Stimulated activated CD4-positive, alpha-beta T cell treated with anti-CD3 and anti-CD28 coated beads, Interleukin-1b, Interleukin-23, amount 100 ng/mL, for 48 hours (primary cell): ENCODE measurements at places on chromosomes 6 and 20.
A peak's percentile ranks its signal among the peaks of the same experiment; 100 is the strongest.

DNA sequence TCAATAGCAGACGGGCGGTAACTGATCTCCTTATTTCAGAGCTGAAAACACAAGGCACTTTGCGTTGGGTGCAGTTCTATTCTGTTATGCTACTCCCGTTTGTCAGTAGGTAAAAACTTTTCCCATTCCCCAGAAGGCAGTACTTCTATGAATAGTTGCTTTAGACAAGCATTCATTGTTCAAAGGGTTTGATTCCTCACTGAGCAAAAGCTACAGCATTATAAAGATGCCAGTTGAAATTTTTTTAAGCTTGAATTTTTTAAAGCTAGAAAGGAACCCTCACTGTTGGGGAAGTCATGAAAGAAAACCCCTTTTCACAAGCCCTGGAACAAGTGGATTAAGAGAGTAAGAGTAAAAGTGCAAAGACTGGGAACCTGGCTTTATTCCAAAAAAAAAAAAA, 42.3 kb downstream of the FUT9 start:
- DNase-seq = no peak

DNA sequence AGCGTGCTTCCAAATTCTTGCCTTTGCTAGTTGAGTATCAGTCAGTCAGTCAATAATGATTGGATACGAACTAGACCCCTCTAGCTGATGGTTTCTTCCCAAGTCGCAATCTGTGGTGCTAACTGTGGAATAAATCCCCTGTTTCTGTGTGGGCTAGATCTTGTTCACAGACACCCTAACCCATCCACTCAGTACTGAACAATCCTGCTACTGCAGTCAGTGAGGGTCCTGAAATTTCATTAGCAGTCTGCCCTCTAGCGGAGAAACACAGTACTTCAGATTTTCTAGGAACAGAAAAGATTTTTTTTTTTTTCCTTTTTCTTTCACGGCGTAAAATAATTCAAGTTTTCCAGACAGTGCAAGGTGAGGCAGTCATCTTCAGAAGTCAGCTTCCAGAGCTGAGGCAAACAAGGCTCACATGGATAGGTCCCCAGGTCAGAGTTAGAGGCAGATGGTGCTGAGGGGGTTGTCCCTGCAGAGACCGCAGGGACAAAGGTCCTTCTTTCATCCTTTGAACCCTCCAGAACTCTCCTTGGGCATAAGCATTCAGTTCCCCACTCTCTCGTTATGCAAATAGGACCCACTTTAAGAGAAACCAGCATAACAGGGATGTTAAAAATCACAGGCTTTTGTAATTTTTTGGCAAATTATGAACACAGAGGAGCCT, 119.6 kb downstream of the SCML4 start:
- no peak for DNase-seq

GRCh38 chr20:32580970-32581838, 3.9 kb downstream of the NOL4L start:
- no peak for DNase-seq

DNA sequence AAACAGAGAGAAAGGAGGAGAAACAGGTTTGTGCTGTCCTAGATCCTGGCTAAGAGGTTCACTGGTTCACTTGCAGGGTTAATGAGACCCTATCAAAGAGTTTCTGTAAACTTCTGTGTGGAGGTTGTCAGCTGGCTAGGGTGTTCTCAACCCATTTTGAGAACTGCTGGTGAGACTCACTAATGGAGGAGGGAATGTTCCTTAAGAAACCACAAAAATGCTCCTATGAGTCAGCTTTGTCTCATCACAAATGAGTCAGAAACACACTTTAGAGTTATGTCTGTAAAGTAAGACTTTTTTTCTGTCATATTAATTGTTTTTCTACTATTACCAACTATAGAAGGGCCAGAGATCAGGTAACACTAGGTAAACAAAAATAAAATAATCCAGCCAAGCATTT, 884.4 kb downstream of the PHF3 start:
- no peak for DNase-seq

DNA sequence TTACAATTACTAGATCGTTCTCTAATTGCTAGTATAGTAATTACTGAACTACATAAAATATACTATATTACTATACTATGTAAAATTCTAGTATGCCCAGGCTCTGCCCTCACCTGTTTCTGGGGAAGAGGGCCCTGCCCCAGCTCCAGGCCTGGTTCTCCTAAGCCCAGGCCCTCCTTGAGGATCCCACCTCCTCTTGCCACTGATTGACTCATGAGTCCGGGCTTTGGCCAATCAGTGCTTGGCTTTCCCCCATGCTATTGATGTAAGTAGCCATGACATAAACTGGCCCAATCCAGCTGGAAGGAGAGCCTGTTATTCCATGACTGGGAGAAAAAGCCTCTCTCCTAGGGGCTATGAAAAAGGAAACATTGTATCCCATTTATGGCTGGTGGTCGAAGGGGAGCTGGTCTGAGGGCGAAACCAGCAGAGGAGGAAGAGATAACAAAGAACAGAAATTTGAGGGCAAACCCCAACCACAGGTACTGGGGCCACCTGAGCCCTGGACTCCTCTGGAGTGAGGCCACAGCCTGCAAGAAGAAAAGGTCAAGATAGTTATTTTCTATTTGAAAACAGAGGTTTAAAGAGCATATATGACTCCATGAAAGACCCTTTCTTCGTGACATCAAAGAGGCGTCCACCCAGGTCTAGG, 129.3 kb upstream of the CD93 start:
- DNase-seq = no peak

- no peak for DNase-seq
These were observed 211.9 kb upstream of the RNF24 start for GRCh38 chr20:4227085-4227821.

GRCh38 chr20:59448196-59448595, 147.8 kb downstream of the EDN3 start:
- no peak for DNase-seq

DNA sequence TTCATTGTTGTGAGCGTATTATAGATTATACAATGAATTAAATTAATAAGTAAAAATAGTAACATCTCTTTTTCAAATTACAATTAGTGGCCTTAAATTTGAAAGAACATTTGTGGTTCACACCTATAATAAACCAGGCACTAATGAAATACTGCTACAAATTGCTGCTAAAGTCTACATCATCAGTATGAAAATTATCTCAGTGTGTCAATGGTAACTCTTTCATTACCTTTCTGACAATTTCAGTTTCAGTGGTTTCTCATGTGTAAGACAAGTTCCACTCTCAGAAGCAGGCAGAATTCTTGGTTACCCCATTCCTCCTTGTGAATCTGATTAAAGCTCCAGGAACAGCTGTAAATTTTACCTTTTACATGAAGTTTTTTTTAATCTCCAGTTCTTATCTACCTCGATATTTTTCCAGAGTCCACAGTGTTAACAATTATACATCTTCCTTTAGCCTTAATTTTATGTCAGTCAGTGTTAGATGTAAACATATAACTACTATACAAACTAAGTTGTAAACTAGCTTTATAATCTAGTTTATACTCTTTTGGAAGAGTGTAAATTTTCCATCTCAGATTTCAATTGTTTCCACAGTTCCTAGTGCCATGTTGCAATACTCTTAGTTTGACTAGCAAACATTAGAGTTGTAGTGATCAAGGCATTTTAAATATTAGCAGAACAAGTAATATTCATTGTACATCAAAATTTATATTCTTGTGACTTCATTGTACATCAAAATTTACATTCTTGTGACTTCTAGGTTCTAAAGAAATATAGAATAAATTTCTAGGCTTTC, 1038.4 kb downstream of the EPHA7 start:
- no peak for DNase-seq

DNA sequence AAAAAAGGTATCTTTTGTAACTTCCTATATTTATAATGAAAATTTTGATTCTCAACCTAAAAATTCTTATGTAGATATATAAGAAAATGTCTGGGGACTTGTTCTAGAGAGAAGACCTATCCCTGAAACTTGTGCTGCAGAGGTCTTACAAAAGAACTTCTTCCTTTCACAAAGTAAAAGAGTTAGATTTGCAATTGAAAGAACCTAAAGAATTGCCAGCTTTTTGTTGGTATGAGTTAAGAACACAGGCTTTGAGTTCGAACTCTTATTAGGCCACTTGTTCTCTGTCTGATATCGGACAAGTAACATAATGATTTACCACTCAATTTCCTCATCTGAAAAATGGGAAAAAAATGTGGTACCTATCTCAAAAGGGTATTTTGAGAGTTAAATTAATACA, 162.0 kb upstream of the LAMA2 start:
- no peak for DNase-seq

DNA sequence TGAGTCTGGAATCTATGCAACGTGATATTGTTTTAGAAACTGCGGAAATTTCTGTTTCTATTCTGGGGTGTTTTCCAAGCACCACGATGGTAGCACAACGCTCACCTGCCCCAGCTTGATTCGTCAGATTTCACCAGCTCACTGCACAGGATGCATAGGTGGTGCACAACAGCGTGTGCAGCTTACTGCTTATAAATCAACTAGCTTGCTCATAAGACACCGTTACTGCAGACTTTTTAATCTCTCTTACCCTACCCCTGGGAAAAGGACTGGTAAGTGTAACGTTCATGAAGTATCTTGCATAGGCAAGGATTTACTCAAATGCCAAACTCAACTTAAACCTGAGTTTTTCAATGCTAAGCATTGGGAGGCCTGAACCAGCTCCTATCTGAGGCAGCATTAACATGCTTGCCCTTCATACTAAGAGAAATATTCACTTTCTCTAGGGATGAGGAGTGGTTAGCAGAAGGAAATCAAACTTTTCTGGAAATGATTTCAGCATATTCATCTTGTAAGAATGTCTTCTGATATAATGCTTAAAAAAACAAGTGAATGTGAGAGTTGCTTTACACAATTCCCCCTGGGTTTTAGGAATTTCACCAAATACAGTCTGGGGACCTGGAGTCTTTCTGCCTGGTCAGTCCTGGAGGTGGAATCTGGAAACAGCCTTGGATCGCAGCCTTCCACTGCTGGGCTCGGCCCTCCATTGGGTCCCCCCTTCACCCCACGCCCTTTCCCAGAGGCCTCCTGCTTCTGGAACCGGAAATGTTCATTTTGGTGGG, 100.6 kb downstream of the DACT2 start:
- no peak for DNase-seq

GRCh38 chr6:145688493-145688905, 46.8 kb downstream of the EPM2A start:
- DNase-seq = no peak

- DNase-seq = no peak
These were observed 50.3 kb downstream of the NPEPL1 start for GRCh38 chr20:58742668-58743566.

GRCh38 chr6:129273161-129273560, 390.2 kb downstream of the LAMA2 start:
- no peak for DNase-seq

GRCh38 chr20:13221673-13222318, 722 bp downstream of the ISM1 start:
- DNase-seq = peak; percentile 68

DNA sequence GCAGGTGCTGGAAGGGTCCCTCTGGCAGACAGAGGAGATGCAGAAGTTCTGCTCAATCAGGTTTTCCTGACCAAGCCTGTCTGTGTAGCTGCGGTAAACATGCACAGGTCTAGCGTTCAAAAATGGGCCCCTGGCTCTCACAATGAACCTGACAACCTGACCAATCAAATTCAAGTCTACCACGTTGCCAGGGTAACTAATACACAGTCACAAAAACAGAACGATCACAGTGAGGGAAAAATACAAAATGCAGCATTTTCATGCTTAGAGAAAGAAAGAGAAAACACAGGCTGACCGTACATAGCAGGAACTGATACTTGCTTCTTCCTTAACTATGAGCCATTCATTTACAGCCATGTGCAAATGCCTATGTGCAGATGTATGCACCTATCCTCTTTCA, 353.1 kb upstream of the TSHZ2 start:
- DNase-seq = no peak

GRCh38 chr20:7240490-7240889, 473.0 kb downstream of the BMP2 start:
- DNase-seq = no peak

DNA sequence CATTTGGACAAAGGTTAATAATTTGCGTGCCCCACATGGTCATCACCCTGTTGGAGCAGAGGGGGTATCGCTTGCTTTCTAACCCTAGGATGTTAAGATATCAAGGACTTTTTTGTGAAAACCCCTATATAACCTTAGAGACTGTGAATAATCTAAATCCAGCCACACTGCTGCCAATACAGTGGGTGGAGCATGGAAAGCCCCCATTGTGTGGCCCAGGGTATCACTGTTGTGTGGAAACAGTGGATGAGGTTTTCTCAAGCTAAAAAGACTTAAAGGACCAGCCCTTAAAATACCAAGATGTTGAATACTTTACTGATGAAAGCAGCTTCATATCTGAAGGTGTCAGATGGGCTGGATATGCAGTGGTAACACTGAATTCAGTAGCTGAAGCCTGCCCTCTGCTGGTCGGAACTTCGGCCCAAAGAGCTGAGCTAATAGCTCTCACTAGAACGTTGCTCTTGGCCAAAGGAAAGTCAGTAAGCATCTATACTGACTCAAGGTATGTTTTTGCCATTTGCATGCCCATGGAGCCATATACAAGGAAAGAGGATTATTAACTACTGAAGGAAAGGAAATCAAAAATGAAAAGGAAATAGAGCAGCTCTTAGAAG, 695.2 kb downstream of the PHF3 start:
- peak; percentile 34 for DNase-seq

- DNase-seq = no peak
These were observed 53.3 kb upstream of the TMEM181 start for GRCh38 chr6:158506601-158507000.

GRCh38 chr20:44211177-44212039, 837 bp upstream of the OSER1 start:
- DNase-seq = peak; percentile 14

DNA sequence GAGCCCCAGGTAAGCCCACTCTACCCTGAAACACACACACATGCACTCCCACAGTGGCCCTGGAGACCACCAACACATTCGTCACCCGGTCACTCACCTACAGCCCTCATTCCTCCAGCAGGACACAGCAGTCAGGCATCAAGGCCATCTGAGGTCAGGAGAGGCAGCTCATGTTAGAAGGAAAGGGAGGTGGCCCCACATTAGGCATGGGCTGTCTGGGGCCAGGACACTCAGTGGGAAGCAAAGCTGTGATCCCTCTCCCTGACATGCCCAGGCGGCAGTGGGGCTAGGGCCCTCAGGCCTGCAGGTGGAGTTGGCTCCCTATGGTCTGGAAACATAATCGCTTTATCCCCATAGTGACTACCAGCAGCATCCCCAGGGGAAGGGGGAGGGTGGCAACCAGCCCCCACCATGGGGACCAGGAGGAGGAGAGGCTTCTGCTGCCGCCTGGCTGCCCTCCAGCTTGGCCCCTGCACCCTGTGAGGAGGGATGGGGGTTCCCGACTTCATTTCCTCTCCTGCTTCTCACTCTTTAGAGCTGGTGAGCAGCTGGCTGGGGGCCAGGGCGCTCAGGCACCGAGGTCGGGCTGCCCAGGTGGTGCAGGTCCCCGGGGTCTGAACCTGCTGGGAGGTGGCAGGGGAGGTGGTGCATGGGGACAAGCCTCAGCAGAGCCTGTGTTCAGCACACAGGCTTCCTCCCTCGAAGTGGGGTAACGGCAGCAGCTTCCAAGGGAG, 76.6 kb upstream of the CST7 start:
- no peak for DNase-seq

DNA sequence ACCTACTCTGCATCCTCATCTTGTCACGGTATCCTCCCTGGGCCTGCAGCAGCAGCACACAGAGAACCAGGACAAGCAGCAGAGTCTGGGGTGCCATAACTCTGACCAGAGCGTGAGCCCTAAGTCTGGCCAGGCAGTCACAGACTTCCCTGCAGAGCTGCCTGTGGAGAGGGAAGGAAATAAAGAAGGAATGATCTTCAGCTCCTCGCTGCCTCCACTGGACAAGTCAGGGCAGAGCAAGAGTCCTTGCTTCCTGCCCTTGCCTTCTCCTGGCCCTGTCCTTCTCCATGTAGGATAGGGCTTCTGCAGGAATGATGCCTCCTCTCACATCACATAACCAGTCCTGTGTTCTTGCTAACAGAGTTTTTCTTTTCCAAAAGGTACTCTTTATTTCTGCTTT, 15.9 kb upstream of the WFDC11 start:
- DNase-seq = no peak
